Cardiac septum (tissue), 1 donor: ENCODE measurements at places on chromosomes 1 and 21. TPM values are rescaled to one million over a fixed set of nuclear protein-coding genes. Genes with fewer than 3 reads are reported as not detected.
A peak's percentile ranks its signal among the peaks of the same experiment; 100 is the strongest.

Gene HLX
- total RNA-seq: 8.1 TPM

Gene HSPB7
- total RNA-seq: 3,889 TPM

DNA sequence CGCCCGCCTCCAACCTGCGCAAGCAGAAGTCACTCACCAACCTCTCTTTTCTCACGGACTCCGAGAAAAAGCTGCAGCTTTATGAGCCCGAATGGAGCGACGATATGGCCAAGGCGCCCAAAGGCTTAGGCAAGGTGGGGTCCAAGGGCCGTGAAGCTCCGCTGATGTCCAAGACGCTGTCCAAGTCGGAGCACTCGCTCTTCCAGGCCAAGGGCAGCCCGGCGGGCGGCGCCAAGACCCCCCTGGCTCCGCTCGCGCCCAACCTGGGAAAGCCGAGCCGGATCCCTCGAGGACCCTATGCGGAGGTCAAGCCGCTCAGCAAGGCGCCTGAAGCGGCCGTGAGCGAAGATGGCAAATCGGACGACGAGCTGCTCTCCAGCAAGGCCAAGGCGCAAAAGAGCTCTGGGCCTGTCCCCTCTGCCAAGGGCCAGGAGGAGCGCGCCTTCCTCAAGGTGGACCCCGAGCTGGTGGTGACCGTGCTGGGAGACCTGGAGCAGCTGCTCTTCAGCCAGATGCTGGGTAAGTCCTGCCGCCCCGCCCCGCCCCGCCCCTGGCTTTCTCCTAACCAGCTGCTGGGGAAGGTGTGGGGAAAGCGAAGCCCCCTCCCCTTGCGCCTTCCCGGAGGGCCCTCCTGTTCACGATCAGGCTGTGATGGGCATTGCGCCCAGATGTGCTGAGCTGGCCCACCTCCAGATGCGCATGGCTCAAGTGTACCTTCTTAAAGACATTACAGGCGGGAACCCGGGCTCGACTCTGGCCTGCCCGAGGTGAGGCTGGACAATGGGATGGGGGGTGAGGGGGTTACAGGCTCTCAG, 110.2 kb downstream of the NAV1 start:
- DNase-seq: no peak

DNA sequence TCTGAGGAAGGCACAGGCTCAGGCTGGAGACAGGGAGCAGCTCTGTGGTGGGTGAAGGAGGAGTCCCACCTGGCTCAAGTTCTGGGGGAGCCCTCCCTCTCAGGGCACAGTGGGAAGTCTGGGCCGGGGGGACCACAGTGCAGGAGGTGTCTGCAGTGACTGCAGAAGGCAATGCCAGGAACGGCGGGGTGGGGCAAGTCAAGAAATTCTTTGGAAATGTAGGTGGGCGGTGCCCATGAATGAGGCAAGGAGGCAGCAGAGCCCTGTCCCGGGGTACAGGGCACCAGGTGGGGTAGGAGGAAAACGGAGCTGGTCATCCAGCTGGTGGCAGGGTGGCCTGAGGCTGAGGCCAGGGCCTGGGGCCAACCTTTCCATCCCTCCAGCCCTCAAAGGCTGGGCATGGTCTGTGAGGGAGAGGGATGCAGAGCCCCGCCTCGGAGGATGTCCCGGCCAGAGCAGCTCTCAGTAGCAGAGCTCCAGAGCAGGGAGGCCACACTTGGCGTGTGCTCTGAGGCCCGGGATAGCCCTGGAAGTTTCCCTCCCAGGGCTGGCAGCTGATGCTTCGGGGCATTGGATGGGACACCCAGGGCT, 4.7 kb downstream of the TFF3 start:
- peak; percentile 9 for DNase-seq

DNA sequence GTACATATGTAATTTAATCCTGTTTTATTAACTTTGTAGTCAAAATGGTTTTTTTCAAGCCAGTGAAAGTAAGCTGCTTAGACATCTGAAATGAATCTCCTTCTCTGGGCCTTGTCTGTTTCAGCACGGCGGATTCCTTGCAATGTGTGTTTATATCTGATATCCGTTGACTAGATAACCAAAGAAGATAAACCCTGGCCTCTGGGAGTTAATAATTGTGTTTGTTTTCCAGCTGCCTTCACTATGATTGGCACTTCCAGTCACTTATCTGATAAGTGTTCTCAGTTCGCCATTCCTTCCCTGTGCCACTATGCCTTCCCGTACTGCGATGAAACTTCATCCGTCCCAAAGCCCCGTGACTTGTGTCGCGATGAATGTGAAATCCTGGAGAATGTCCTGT, 63.5 kb upstream of the UBE2U start:
- DNase-seq: no peak

GRCh38 chr21:18369115-18369514, 34.5 kb downstream of the TMPRSS15 start:
- DNase-seq: no peak

DNA sequence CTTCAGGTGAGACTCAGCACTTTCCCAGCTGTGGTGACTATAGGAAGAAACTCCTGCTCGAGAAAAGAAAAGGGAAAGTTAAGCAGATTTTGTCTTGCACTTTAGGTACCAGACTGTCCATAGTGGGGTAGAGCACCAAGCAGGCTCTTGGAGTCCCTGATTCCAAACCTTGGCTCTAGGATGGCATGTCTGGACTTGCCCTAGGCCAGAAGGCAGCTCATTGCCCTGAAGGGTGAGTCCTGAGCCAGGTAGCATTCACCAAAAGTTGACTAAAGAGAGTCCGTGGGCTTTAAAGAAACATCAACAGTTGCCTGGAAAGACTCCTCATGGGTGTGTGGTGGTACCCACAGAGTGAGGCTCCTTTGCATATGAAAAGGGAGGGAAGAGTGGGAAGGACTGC, 145.2 kb upstream of the SNX7 start:
- DNase-seq: no peak
